ENCODE measurements at places on chromosomes 2 and 18.

DNA sequence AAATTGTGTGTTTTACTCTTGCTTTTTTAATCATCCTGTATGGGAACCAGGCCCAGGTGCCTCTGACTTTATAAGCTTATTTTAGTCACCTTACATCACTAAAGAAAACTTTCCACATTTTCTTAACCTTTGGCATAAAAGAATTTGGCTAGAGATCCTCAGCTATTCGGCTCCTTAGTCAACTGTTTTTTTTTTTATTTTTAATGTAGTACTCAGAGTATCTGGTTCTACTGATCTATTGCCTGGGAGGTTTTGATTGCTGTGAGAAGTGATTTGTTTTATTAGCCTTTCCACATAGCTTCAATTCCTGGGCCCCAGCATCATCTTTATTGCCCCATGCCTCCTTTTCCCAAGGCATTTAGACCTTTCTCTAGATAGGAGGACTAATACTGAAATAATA, 121.0 kb downstream of the MYO1B start:
- no peak for DNase-seq

GRCh38 chr2:11067221-11068078, 87.8 kb upstream of the SLC66A3 start:
- DNase-seq = no peak

DNA sequence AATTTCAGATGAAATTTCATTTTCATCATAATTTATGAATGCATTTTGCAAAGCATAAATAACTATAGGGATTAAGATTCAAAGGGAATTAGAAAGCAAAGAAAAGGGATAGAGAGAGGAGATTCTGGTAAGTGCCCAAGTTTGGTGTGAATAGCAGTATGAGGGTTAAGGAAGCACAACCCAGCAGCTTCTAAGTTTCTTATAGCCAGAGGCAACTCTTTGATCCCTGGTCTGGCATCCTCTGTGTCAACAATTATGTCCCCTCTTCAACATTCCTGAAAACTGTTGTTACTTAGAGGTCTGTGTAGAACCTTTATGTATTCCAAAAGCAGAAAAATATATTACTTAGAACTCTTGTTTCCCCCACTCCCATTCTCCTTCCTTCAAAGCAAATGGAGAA, 171.6 kb upstream of the SATB2 start:
- no peak for DNase-seq

DNA sequence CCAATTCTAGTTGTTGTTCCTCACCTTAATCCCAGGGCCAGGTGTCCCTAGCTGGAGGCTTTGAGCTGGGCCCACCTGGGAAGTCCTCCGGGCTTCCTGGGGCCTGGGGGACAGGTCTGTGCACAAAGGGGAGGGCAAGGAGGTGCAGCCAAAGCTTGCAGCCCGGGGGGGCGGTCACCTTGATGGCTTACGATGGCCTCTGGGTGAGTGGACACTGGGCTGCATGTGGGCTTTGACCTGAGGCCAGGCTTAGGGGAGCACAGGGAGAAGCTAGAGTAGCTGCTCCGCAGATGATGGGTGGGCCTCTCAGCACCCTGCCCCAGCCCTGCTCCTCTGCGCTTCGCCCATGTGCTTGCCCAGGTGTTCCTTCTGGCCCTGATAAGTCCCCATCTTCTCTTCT, 41.8 kb upstream of the HAAO start:
- no peak for DNase-seq

GRCh38 chr2:63345285-63345633, 243.0 kb downstream of the WDPCP start:
- DNase-seq = no peak

DNA sequence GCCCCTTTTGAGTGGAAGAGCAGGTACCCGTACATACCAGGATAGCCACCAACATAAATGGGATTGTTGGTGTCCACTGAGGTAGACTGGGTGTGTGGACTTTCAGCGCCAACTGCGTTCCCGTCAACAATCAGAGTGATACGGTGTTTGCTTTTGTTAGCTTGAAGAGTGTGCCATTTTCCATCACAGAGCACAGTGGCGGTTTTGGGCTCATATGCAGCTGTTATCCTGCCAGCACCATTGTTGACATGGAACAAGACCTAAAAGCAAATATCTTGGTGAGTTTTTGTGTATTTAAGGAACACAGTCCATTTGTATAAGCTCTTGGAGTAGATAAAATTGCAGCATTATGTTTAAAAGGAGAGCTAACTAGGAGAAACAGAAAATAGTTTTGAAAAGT, 174.5 kb downstream of the LAMA1 start:
- no peak for DNase-seq
